ENCODE measurements at places on chromosomes 2 and 18.

DNA sequence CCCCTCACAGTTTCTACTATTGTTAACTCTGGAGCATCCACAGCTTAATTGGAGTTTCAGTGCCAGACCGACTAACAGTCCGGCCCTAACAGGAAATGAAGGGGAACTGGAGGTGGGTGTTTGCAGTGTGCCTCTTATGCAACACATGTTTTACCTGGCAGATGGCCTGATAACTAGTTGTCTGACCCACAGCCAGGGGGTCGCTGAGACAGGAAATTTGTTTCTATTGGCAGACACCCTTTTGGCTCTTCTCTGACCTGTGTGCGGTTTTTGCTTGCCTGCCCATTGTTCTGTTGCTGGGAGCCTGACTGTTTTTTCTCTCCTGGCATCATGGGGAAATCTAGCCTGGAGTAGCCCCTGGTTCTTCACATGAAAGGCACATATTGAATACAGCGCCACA is 1329.8 kb downstream of the DSC3 start:
- no peak for DNase-seq

- peak; percentile 62 for DNase-seq
These were observed 51.8 kb downstream of the WDR7 start for GRCh38 chr18:56702946-56703345.

GRCh38 chr2:229407170-229407569 is 136.1 kb upstream of the PID1 start:
- DNase-seq, result peak; percentile 52

- DNase-seq, result no peak
These were observed 90.5 kb downstream of the RBM43 start for GRCh38 chr2:151171186-151171585.

- no peak for DNase-seq
These were observed 2.0 kb downstream of the PROC start for GRCh38 chr2:127420039-127420864.

DNA sequence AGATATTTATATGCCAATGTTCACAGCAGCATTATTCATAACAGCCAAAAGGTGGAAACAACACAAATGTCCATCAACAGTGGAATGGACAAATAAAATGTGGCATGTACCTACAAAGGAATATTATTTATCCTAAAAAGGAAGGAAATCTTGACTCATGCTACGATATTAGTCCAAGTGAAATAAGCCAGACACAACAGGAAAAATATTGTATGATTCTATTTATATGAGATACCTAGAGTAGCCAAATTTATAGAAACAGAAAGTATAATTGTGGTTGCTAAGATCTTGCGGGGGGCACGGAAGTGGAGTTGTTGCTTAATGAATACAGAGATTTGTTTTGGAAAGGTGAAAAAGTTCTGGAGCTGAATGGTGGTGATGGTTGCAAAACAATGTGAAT is 33.0 kb upstream of the CCDC150 start:
- no peak for DNase-seq
